ENCODE measurements at places on chromosomes 11 and 22. TPM values are rescaled to one million over a fixed set of nuclear protein-coding genes. Genes with fewer than 3 reads are reported as not detected.

GRCh38 chr11:65390996-65391395, 4.6 kb downstream of the FRMD8 start:
- DNase-seq = peak; percentile 46

- DNase-seq = no peak
Observed at GRCh38 chr11:71283971-71284441, 31.6 kb upstream of the SHANK2 start.

GRCh38 chr22:23883658-23884057, 10.5 kb upstream of the MIF start:
- DNase-seq = no peak

DNA sequence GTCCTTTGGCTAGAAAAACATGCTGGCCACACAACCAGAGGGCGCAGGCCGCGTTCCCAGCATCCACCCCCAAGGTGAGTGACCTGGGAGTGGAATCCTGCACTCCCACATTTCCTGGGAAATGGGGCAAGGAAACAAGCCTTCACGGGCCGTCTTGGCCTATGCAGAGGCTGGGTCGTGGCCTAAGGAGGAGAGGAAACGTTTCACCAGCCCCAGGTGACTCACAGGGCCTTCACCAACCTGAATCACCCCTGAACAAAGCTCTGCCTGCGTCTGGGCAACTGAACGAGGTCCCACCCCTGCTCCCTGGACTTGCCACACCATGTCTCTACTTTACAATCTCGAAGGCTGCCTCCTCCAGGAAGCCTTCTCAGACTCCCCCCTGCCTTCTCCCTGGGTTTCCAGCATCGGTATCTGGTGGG, 13.2 kb downstream of the MYH9 start:
- no peak for DNase-seq

DNA sequence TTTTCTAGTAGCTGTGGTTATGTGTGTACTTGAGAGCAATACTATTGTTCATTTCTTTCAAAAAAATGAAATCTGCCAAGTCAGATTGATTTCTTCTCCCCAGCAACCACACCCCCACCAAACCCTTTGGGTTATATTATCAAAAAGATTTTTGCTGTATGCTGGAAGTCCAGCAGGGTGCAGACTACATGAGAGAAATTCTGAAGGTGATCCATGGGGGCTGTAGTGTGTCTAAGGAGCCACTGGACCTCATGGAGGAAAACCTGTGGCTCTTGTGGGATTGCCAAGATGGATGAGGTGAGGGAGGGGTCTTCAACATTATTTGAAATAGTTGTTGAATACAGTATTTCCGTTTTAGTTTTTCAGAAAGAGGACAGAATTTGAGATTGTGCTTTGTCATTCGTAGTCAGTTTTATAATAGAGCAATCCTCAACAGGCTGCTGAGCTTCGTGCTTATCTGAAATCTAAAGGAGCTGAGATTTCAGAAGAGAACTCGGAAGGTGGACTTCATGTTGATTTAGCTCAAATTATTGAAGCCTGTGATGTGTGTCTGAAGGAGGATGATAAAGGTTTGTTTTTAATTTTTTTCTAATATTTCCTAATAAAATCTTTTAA, 3.1 kb downstream of the EIF3M start:
- no peak for DNase-seq

DNA sequence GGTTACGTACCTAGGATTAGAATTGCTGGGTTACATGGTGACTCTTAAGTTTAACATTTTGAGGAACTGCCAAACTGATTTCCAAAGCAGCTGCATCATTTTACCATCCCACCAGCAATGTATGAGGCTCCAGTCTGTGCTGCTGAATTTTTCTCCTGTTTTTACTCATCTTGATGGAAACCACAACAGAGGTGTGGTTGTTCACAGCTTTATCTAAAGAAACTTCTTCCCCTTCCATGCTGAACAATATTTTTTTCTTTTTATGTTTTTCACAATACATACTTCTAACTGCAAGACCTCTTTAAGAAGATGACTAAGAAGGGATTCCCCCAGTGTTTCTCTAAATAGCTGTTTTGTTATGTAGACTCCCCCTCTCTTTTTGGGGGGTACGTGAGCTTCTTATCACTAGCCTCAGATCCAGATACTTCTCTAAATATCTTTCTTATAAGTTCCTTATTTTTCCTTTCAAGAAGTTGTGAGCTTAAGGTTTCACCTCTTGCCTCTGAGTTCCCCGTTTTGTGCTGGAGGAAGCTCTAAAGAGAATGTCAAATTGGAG, 24.0 kb downstream of the TCP11L1 start:
- no peak for DNase-seq

GRCh38 chr11:34866375-34866774, 49.8 kb downstream of the APIP start:
- DNase-seq = no peak

DNA sequence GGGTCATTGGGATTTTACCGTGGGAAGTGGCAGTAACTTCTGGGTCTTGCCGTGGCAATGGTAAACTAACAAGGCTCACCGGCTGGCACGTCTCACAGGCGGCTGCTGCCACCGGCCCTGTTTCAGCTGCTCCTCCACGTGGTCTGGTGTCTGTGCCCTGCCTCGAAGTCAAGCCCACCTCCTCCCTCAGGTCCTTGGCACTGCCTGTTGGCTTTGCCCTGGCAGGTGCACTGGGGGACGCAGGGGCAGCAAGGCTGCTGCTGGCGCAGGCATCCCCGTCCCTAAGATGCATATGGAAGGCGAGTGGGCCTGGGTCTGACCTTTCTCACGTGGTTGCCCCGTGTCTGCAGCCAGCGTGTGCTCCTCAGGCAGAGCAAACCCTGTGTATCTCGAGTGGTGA, 783.6 kb downstream of the BRD1 start:
- DNase-seq = no peak

DNA sequence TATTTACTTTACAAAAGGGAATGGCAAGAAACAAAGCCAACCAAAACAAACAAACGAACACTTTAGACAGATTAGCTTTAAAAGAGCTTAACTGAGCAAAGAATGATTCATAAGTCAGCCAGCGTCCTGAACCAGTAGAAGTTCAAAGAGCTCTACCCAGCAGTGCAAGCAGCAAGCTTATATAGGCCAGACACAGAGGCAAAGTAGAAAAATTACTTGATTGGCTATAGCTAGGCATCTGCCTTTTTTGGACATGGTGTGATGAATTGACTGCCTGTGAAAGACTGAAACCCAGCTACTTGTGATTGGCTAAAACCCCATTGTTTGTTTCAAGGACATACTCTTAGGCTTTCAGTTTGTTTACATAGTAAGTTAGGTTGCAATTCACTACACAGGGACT, 2120.0 kb upstream of the RAG2 start:
- DNase-seq = no peak

- no peak for DNase-seq
Observed at GRCh38 chr11:118087931-118088330, 1.2 kb upstream of the SMIM35 start.

DNA sequence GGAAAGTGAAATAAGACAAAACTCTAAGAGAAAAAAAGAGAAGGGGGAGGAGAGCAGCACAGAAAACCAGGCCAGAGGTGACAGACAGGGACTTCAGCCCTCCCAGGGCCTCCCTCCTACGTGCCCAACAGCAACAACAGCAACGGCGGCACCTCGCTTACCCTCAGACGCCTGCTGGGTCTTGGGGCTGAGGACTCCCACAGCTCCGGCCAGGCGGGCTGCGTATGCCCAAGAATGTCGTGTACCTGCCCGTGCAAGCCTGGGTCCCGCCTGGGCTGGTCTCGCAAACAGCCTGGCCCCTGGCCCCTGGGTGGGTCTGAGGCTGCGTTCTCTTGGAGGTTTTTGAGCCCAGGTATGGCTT, 30.5 kb downstream of the ARAP1 start:
- no peak for DNase-seq

DNA sequence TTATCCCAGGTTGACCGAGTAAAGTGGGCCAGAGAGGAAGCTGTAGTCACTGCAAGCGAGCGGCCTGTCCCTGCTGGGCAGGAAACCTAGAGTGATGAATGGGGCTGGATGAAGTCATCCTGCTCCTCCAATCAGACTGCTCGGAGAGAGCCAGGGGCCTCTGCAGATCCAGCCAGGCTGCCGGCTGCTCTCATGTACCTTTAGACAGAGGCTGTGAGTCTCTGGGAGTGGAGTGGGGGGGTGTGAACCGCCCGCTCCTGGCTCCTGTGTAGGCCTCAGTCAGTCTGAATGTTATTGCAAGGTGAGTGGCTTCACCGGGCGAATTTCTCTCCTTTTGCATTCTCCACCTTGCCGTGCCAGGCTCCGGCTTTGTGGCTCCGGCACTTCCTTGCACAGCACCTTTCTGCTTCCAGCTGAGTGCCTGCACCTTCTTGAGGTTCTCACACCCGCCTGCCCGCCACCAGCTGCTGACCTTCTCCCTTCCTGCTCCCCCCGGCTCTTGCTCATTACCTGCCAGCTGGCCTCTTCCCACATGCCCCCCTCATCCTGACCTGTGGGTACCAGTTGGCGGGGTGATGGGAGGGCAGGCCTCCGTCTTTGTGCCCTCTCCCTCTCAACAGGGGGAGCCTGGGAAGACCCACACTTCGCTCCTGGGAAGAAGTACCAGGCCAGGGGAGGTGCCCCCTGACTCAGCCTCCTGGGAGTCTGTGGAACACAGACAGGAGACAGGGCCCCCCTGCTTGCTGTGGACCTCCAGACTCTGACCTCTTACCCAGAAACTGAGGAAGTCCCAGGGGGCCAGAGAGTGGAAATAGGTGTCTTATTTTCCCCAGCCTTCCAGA, 79.9 kb downstream of the GRAMD1B start:
- DNase-seq = no peak

- DNase-seq = no peak
Observed at GRCh38 chr22:35400501-35400790, 506 bp downstream of the MCM5 start.

DNA sequence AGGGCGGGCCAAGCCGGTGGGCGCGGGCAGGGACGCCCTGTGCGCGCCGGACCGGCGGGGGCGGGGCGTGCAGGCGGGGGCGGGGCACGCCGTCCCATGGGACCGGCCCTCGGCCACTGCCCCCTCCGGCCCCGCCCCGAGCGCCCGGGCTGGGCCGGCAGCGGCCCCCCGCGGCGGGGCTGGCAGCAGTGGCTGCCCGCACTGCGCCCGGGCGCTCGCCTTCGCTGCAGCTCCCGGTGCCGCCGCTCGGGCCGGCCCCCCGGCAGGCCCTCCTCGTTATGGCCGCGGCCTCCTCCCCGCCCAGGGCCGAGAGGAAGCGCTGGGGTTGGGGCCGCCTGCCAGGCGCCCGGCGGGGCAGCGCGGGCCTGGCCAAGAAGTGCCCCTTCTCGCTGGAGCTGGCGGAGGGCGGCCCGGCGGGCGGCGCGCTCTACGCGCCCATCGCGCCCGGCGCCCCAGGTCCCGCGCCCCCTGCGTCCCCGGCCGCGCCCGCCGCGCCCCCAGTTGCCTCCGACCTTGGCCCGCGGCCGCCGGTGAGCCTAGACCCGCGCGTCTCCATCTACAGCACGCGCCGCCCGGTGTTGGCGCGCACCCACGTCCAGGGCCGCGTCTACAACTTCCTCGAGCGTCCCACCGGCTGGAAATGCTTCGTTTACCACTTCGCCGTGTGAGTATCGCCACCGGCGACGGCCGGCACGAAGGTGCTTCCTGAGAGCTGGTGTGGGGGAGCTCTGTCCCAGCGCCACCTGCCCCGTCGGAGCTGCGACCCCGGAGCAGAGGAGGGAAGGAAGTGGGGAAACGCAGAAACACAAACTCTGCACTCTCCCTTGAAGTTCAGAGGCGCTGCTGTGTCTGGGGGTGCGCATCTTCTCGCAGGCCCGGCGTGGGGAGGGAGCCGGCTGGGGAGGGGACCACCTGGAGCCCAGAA, at the start of gene KCNQ1:
KCNQ1 (plus strand) TSS at position 188 of the 925 bp plus-strand sequence; CDS start at position 279, 91 bp downstream.
- DNase-seq = no peak

- DNase-seq = no peak
Observed at GRCh38 chr22:29110946-29111345, 38.1 kb downstream of the KREMEN1 start.

- DNase-seq = no peak
Observed at GRCh38 chr22:49693416-49693815, 134.3 kb downstream of the BRD1 start.

GRCh38 chr11:75024068-75024449, 35.3 kb downstream of the NEU3 start:
- DNase-seq = no peak

GRCh38 chr11:115439969-115440540, 64.2 kb downstream of the CADM1 start:
- DNase-seq = no peak

DNA sequence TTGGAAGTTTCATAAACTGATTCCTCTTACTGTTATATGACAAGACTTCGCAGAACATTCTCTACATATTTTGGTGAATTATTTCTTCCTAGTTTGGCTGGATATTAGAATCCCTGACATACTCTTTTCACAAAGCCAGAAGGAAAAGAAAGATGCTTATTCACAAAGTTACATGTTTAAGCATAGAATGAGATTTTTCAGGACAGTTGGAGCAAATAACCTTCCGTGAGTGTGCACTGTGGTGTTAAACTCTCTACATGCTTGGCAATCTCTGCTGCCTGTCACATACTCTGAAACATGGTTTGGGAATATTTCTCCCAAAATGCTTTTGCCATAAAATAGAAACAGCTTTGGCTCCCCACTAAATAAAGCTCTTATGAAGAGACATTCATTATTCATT, 230.0 kb upstream of the MTNR1B start:
- DNase-seq = no peak

DNA sequence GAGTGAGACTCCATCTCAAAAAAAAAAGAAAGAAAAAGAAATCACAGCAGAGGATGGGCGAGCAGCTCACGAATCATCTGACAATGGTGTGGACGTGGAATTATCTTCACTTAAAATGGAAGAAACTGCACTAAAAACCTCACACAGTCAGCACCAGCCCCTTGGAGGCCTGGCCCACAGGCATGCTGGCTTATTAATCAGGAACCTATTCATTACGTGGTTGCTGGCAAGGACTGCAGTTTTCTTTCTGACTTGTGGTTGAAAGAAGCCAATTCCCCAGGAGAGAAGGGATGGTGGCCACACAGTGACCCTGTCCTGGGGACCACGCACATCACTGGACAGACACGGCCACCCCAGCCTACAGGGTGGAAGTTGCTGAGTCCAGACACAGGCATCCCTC, 401.1 kb downstream of the CTTN start:
- DNase-seq = peak; percentile 40

DNA sequence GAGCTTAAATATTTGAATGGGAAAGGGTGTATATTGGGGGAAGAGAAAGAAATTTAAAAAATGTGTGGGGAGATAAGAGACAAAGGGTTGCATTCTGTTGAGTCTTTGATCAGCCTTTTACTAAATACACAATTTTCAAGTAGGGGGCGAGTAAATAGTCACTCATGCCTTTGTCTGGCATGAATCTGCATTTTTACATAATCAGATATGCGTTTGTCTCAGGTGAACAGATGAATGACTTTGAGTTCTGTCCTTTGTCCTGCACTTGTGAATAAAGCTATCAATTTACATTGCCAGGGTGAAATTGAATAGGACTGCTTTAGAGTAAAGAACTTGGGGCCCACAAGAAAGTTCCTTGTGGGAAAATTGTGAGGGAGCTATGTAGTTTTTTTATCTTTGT, 523.6 kb upstream of the LUZP2 start:
- DNase-seq = no peak

SULT4A1 gene
- total RNA-seq = 0.36 TPM

IL18 gene
- not detected for total RNA-seq

MS4A3 gene
- not detected for total RNA-seq

RCOR2 gene
- total RNA-seq = 0.53 TPM

BEST1 gene
- 1.8 TPM for total RNA-seq

SCUBE2 gene
- total RNA-seq = 8.4 TPM

CLCF1 gene
- total RNA-seq = 6.8 TPM

SPECC1L gene
- total RNA-seq = 25.2 TPM

APOA1 gene
- total RNA-seq = not detected

SUSD2 gene
- total RNA-seq = 0.13 TPM

APLNR gene
- 0.05 TPM for total RNA-seq

PGA5 gene
- total RNA-seq = 18.1 TPM

Data from myocyte (in vitro differentiated cells).